ENCODE measurements at places on chromosomes 4 and X. TPM values are rescaled to one million over a fixed set of nuclear protein-coding genes. Genes with fewer than 3 reads are reported as not detected.

- no peak overlapping the region for H3K27ac ChIP-seq
- peaks cover 7% of the 10 kb centered on the region for H3K36me3 ChIP-seq
- no peaks in the 10 kb centered on the region for H3K4me1 ChIP-seq
These were observed 6.3 kb downstream of the SLC25A4 start for GRCh38 chr4:185149392-185149791.

GRCh38 chr4:17370818-17371217, 141.1 kb downstream of the QDPR start:
- no peaks in the 10 kb centered on the region for H3K4me1 ChIP-seq
- no peak overlapping the region for H3K4me3 ChIP-seq
- no peaks in the 10 kb centered on the region for H3K36me3 ChIP-seq
- H3K27me3 ChIP-seq = peaks cover 10% of the 10 kb centered on the region
- no peak overlapping the region for H3K27ac ChIP-seq
- DNase-seq = no peak

GRCh38 chr4:171524903-171525302, 288.3 kb upstream of the GALNTL6 start:
- H3K27ac ChIP-seq = no peak overlapping the region
- no peaks in the 10 kb centered on the region for H3K36me3 ChIP-seq
- no peaks in the 10 kb centered on the region for H3K4me1 ChIP-seq
- DNase-seq = no peak

DNA sequence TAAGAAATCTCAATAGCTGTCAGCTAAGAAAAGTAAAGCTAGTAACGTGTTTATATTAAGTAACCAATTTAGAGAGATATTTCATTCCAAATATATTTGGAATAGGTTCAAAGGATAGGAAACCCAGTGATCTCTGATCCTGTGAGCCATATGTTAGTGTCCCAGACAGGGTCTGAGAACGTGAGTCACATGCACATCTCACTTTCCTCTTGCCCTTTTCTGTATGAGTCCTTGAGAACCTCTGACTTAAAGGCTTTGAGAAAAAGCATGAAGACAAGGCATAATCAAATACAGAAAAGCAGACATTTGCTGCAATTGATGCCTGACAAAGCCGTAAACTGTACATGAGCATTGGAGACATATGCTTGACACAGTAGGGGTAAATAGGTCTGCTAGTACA, 655.1 kb upstream of the ADGRL3 start:
- H3K36me3 ChIP-seq = no peaks in the 10 kb centered on the region
- no peaks in the 10 kb centered on the region for H3K27me3 ChIP-seq
- DNase-seq = peak; percentile 13
- no peaks in the 10 kb centered on the region for H3K4me1 ChIP-seq

- H3K36me3 ChIP-seq = no peaks in the 10 kb centered on the region
- peak; percentile 18 for DNase-seq
- no peaks in the 10 kb centered on the region for H3K4me1 ChIP-seq
- H3K4me3 ChIP-seq = no peak overlapping the region
These were observed 102.9 kb downstream of the KCNIP4 start for GRCh38 chr4:21845663-21846062.

- no peak overlapping the region for H3K27ac ChIP-seq
- no peaks in the 10 kb centered on the region for H3K27me3 ChIP-seq
- H3K36me3 ChIP-seq = no peaks in the 10 kb centered on the region
These were observed 234.8 kb downstream of the COL25A1 start for GRCh38 chr4:109067508-109068235.

DNA sequence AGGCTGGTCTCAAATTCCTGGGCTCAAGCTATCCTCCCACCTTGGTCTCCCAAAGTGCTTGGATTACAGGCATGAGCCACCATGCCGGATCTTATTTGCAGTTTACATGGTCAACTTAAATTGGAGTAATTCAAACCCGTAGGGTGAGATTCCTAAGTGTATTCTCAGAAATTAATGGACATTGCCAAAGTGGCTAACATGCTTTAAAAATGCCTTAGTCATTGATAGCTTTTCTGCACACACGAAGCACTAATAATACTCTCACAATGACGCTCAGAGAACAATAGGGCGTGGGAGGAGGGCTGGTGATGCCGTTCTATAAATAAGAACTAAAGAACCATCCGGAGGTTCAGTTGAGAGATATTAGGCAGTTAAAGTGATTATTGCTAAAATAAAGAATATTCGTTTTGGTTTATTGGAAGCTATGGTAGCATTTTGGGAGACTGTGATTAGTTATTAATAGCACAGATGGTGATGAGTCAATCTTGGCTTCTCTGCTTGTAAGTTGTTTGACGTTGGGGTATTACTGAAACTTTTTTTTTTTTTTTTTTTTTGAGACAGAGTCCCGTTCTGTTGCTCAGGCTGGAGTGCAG, 79.1 kb downstream of the TRAPPC11 start:
- H3K27me3 ChIP-seq = peaks cover under 1% of the 10 kb centered on the region
- no peak overlapping the region for H3K27ac ChIP-seq
- H3K4me1 ChIP-seq = no peaks in the 10 kb centered on the region
- no peak for DNase-seq

The GPR34 gene
- total RNA-seq = not detected
